Glutamatergic neuron (in vitro differentiated cells): ENCODE measurements at places on chromosomes 2 and 18.

- DNase-seq: no peak
Observed at GRCh38 chr2:65380255-65380654, 52.1 kb downstream of the SPRED2 start.

- DNase-seq: no peak
Observed at GRCh38 chr2:121591199-121591598, 58.1 kb downstream of the CLASP1 start.

DNA sequence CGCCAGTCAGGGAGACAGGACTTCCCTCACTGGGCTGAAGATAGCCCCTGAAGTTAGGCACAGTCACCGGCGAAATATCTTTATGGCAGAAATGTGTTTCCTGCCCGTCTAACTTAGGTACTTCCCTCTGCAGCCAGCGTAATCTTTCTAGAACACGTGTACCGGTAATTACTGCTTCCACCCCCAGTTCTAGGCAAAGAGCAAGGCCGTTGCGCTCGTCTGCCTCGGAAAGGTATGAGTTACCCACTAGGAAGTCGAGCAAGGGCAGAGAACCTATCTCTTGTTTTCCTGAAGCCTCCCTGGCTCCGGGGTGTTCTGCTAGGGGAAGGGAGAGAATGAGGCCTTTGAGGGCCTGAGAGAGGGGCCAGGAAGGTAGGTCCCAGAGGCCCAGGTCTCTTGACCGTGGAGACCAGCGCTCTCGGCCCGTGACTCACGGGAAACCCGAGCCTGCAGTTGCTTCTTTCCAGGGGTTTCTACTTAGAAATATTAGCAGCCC is 70.0 kb downstream of the TWSG1 start:
- DNase-seq: no peak

- DNase-seq: no peak
Observed at GRCh38 chr2:110802208-110802932, 70.0 kb downstream of the ACOXL start.

DNA sequence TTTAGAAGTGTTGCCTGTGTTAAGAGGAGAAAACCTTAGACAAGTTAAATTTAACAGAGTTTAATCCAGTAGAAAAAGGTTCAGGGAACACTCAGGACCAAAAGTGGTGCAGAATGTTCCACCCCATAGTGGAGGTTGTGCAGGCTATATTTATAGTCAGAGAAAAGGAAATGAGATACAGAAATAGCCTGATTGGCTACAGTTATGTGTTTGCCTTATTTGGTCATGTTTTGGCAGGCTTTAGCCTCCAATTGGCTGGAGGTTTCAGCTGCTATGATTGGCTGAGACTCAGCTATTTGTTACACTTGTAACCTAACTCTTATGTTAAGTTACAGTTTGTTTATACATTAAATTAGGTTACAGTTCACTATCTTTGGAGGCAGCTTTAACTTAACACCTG is 4.2 kb downstream of the STAMBP start:
- DNase-seq: no peak

DNA sequence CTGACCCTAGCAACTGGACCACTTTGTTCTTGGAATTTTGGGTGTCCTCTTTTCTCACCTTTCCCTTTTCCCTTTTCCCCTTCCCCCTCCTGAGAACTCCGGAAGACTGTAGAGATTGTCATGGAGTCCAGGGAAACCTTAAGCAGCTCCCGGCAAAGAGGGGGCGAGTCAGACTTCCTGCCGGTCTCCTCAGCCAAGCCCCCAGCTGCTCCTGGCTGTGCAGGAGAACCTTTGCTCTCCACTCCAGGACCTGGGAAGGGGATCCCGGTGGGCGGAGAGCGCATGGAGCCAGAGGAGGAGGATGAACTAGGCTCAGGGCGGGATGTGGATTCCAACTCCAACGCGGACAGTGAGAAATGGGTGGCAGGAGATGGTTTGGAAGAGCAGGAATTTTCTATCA is 20.5 kb downstream of the SETBP1 start:
- DNase-seq: no peak

- DNase-seq: peak; percentile 21
Observed at GRCh38 chr2:200862532-200863000, 1.9 kb downstream of the CLK1 start.
